Panc1 (cell line): ENCODE measurements at places on chromosomes 3 and 15.

- DNase-seq: no peak
Measured at GRCh38 chr15:65192016-65192415, 6.9 kb upstream of the CLPX start.

DNA sequence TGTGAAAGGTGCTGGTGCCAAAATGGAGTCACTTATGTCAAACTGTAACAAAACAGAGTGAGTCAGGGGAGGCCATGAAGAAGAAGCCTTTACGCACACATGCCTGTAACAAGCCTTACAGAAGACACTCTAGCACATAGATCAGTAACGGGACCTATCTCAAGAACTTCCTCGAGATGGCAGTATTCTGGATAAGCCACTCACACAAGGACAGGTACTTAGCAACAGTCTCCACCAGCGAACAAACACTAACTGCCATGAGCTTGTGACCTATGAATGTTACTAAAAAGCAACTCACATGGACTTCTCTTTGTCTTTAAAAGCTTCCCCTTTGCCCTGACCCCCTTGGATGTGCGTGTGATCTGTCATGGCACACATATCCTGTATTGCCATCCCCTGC lies 235.1 kb downstream of the CD47 start:
- no peak for DNase-seq

- no peak for DNase-seq
Measured at GRCh38 chr15:88877415-88877814, 17.9 kb downstream of the HAPLN3 start.

DNA sequence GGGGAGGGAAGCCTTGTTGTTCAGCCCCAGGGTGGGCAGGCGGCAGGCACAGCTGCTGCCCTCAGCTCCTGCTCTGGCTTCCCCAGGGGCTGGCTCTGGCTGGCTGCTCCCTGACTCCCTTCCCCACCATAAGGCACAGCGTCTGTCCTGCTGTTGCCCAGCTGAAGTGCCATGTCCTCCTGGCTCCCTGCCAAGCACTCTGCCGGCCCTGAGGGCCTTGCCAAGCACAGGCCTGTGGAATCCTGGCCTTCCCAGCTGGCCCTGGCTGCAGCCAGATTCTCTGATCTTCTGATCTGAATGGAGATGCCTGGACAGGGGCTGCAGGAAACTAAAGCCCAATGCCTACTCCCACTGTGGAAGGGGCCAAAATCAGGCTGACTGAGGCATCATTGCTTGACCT lies 1.1 kb downstream of the IQCF6 start:
- no peak for DNase-seq

DNA sequence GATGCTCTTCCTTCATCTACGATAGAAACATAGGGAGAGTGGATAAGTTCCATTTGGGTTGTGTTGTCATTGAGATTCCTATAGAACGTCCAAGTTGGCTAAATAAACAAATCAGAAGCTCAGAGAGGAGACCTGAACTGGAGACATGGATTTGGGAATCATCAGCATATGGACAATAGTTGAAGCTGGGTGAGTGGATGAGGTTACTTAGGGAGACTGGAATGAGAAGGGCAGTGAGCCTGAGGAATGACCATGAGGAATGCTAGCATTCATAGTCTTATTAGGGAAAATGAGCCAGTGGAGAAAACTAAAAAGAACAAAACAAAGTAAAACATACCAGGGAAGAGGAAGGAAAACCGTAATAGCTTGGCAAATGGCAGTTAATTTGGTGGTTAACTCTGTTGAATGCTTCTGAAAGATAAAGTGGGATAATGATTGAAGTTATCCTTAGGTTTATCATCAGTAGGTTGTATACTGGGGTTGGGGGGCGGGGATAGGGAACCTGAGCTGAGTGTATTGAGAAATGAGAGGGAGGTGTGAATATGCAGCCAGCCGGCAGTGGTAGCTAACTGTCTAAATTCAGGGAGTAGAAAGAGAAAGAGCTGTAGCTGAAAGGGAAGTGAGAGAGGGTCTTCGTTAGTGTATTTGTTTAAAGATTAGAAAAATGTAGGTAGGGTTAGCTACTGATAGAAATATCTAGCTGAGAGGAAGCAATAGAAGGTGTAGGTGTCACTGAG lies 74.6 kb downstream of the ARHGEF26 start:
- no peak for DNase-seq

DNA sequence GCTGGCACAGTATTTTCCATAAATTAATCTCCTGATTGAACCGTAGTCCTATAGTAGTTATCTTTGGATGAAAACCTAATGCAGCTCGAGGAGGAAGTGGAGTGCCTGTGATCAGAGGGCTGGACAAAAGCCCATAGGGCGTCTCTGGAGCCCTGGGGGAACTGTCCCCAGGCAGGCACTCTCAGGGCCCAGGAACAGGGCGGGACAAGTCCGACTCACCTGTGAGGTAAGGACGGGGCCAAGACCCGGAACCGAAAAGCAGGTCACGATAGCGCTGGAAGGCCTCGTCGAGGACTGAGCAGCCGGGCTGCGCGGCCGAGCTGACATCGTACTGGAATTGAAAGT lies 341 bp downstream of the HEXA start:
- no peak for DNase-seq

DNA sequence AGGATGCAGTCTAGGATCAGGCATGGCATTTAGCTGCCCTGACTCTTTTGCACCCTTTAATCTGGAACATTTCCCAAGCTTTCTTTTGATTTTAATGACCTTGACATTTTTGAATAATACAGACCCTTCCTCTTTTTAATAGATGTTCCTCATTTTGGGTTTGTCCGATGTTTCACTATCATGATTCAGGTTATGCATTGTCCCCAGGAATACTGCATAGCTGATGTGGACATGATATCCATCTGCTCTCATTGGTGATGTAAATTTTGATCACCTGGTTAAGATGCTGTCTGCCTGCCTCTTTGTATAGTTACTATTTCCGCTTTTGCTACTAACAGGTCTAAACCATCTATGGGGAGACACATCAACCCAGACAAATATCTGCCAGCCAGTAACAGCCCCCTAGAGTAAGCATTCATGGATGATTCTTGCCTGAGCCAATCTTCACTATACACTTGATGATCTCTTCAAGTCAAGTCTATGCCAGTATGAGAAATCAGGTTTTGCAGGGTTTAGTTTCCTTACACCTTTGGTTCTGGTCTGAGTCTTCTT lies 50.6 kb upstream of the ULK4 start:
- DNase-seq: no peak

GRCh38 chr3:98623572-98624280 lies 30.3 kb upstream of the CPOX start:
- DNase-seq: no peak

DNA sequence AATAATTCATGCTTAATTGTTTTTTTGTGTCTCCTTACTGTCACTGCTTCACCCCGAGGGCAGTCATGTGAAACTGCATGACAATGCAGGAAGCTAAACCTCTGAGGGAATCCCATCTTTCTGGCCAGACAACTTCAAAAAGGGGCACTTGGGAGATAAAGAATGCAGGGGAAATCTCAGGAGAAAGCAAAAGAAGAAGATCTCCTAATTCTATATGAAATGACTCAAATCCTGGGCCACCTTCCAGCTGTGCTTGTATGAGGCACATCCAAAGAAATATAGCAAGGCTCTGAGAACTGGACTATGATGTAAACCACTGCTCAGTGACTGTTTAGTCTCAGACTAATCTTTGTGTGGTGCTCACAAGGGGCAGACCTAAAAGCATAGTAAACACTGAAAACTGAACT lies 22.6 kb upstream of the UMPS start:
- DNase-seq: no peak

DNA sequence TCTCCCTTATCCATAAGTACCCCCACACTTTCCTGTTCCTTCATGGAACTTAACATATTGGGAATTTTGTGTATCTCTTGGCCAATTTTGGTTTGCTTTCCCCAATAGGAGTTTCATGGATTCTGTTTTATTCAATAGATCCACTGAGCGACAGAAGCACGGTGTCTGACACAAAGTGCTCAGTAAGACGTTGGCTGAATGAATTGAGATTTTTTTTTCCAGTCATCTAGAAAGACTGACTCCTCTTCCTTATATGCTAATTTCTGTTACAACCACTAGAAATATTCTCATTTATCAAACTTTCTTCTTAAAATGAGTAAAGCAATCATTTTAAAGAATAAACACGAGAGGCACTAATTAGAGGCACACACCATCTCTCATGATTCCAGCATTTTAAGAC lies 48.1 kb downstream of the UBP1 start:
- DNase-seq: no peak

- no peak for DNase-seq
Measured at GRCh38 chr15:92663250-92663951, 7.8 kb upstream of the FAM174B start.

DNA sequence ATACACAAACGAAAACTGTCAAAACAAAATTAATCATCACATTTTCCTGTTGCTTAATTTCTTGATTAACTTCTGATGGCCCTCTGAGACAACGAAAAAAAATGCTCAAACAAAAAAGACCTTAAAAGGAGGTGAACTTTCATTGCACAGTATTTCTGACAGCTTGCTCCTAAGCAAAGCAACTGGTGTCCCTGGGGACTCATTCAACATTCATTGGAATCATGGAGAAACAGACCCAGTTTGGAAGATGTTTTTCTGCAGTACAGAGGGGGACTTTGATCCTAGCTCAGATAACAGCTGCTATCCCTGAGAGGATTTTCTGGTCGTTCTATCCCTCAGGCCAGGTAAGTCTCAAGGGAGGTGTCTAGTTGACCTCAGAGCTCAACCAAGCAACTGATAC lies 378.7 kb upstream of the ATP11B start:
- no peak for DNase-seq

DNA sequence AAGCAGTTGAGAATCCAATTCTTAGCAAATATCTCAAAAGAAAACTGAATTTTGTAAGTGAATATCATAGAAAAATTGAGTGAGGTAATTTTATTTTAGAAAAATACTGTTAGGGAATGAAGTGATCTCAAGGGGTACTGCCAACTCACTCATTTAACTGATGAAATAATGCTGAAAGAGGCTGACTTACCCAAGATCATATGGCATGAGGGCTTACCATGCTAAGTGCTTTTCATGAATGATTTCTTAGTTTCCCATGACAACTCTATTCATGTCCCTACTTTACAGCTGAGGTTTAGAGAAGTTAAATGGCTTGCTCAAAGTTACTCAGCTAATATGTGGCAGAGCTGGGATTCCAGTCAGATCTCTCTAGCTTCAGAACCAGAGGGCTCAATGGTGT lies 30.6 kb downstream of the CCDC14 start:
- no peak for DNase-seq

DNA sequence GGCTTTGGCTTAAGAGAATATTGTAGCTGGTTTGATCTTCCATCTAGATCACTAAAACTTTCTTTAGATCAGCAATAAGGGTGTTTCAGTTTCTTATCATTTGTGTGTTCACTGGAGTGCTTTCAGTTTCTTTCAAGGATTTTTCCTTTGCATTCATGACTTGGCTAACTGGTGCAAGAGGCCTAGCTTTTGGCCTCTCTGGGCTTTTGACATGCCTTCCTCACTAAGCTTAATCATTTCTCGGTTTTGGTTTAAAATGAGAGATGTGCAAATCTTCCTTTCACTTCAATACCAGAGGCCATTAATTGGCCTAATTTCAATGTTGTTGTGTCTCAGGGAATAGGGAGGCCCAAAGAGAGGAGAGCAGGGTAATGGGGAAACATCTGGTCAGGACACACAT lies 30.3 kb upstream of the CCNB2 start:
- DNase-seq: no peak

- no peak for DNase-seq
Measured at GRCh38 chr3:133992381-133992780, 37.3 kb downstream of the SLCO2A1 start.

GRCh38 chr3:45054196-45054857 lies 28.2 kb downstream of the CLEC3B start:
- no peak for DNase-seq

DNA sequence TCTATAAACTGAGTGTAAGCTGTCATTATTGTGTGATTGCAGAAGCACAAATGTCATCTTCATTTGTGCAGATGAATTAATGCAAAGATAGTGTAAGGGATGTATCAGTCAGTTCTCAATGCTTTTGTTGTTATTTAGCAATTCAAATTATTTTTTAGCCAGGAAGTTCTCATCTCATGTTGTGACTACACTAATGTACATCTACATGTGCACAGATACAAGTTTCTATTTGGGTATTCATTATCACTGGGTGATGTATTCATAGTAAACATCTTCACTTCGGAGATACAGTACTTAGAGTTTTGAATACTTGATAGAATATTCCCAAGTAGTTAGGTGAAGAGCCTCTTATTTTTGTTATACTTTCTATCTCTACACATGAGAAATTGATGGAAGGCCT lies 11.1 kb downstream of the EIF2A start:
- no peak for DNase-seq

DNA sequence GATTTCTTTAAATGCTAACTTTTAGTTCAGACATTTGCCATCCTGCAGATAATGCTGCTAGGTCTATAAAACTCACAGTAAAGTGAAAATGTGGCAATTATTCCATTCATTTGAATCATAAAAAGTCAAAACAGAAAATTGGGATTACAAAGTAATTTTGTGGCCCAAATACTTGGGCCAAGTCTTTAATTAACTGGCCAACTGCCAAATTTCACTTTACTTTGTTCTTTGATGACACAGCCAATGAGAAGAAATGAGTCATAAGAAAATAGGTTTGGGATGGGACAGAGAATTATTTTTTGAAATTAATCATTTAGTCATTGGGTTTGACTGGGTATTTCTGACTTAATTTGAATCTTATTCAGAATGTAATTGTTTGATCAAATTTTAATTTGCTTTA lies 89.8 kb upstream of the SLC2A2 start:
- DNase-seq: no peak

- no peak for DNase-seq
Measured at GRCh38 chr3:65713016-65713415, 325.7 kb downstream of the MAGI1 start.

- no peak for DNase-seq
Measured at GRCh38 chr3:153631102-153631501, 469.1 kb downstream of the RAP2B start.

- no peak for DNase-seq
Measured at GRCh38 chr3:40895109-40895508, 304.2 kb upstream of the CTNNB1 start.

DNA sequence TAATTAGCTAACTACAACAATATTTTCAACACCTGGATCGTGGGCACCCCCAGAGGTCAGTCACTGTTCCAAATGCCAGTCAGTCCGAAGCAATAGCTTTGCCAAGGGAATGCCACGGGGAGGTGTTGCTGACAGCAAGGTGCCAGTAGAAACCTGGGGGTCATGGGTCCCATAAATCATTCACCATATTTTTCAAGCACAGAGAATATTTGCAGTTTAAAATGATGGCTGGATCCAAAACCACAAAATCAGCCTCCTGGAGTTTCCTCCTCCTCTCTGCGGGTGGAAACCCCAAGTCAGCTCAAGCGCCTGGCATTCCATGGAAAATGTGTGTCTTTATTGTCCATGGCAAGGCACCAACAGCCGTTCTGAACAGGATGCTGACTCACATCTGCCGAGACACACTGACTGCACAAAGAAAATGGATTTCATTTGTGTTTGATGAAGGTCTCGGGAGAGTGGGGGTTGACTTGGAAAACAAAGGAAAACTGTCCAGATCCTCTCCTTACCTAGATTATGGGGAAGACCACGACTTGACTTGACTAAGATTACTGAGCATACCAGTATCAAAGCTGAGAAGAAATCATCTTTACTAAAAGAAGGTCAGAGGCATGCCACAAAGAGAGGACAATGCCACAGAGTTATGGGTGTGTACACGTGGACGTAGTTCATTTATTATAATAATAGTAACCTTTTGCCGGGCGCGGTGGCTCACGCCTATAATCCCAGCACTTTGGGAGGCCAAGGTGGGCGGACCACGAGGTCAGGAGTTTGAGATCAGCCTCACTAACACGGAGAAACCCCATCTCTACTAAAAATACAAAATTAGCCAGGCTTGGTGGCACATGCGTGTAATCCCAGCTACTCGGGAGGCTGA lies 26.4 kb downstream of the ANXA2 start:
- DNase-seq: peak; percentile 96
